Activated T-cell treated with anti-CD3 and anti-CD28 coated beads, Interleukin-2, amount 50 U/mL, for 24 hours (primary cell): ENCODE measurements at places on chromosomes 12 and 14.

GRCh38 chr12:77800501-77800900 lies 30.2 kb upstream of the NAV3 start:
- DNase-seq = no peak

DNA sequence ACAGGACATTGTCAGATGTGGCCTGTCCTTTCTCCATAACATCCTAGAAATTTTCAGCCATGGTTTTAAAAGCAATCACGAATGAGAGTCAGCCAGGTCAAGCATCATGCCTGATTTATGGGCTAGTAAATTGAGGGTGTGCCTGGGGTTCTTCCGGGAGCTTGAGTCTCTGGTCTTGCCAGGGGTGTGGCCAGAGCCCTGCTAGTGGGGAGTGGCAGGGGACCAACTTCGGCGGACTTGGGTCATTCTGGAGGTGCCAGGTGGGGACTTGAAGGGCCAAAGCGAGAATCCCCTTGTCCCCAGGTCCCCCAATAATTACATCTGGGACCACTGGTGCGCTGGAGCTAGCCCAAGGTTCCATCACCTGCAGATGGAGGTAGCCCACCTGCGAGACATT lies 5.7 kb downstream of the OTUB2 start:
- no peak for DNase-seq

DNA sequence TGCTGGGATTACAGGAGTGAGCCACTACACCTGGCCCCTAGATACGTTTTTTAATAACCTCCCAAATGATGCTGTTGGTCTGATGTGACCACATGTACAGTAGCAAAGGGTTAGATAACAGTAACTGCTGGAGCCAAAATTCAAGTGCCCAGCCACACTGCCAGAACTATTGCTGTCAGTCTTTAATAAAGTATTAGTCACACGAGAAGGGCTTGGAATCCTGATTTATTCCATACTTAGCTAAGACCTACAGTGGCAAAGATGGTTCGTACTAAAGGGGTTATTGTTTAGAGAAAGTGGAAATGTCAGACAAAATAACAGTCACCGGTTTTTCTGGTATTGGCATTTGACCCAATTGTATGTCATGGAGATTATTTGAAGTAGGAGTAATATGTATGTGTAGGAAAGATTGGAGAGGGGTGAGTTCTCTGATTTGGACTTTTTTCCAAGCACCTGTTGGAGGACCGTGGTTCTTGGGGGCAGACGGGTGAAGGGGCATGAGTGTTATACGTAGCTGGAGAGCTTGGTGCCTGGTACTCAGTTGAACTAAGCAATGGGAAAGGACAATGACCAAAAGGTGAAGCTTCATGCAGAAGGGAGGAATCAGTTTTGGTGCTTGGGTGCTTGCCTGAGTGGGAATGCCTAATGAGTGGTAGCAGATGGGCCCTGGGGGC lies 9.7 kb downstream of the TUBA1C start:
- no peak for DNase-seq

DNA sequence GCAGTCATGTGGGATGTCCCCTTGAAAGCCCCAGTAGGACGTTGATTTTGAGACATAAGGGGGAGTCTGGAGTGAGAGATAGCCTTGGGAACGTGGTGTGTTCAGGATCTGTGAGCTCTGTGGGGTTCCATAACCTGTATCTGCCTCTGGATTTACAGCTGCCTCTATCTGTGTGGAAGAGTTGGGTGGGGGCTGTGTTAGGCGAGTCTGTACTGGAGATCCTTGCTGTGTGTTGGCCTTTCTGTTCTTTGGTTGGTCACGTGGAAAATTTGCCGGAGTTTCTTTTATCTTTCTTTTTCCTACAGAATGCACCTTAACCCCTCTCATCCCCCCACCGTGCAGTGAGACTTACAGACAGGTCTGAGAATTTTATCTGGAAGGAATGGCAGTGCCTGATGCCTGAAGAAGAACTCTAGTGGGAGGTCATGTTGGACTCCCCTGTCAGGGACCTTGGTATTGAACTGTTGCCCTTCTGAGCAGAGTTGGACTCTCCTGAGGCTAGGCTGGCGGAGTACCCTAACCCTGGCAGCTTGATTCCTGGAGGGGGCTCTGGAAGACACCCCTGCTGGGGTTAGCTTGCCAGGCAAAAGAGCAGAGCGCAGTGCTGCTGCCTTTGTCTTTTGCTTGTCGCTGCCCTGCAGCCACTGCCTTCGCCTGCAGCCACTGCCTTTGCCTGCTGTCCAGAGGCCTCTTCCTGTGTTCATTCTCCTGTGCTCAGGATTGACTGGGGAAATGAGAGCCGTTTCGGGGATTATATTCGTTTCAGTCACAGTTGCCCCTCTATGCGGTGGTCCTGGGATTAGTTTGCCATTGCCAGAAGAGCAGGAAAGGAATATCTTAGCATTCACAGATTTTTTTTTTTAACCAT lies 34.1 kb downstream of the ZNF664 start:
- no peak for DNase-seq

DNA sequence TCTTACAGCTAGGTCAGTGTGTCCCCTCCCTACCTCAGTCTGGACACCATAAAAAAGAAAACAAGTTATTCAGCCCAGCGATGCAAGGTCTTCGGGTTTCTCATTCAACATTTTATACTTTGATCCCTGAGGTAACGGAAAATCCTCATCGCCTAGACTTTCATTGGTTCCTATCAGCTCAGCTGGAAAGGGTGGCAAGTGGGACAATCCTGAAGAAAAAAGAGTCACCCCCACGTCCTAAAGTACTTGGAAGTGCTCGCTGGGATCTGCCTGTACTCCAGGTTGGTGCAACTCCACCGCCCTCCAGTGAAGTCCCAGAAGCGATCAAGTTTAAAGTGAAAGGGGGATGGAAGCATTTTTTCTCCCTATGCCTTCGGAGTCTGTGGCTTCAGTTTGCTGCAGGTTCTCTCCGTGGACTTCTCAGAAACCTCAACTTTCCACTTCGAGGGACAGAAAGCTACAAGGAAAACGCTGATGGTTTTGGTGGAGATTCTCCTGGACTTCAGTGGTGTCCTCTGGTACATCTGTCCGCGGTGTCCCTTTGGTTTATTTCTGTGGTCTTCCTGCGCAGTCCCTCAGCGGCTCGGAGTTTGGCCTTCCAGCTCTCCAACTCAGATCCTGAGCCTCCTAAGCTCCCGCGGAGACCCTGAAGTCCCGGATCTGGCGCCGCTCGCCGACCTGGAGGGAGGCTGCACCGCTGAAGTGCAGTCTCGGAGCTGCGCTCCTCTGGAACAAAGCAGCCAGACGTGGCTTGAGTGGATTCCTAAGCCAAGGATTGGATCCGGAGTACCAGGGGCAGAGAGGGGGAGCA lies 1.8 kb upstream of the LRFN5 start:
- peak; percentile 32 for DNase-seq

DNA sequence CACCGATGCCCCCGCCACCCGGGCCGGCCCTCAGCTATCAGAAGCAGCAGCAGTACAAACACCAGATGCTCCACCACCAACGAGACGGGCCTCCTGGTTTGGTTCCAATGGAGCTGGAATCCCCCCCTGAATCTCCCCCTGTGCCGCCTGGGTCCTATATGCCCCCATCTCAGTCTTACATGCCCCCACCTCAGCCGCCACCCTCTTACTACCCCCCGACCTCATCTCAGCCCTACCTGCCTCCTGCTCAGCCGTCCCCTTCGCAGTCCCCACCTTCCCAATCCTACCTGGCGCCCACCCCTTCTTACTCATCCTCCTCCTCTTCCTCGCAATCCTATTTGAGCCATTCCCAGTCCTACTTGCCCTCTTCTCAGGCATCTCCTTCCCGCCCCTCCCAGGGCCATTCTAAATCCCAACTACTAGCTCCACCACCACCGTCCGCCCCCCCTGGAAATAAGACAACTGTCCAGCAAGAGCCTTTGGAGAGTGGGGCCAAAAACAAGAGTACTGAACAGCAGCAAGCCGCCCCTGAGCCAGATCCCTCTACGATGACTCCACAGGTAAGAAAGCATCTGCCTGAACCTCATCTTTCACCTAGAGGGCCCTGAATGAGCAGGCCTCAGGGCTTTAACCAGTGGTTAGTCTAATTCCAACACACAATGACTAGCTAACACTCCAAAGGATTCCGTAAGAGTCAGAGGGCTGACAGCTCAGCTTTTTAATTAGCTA lies 851 bp downstream of the YLPM1 start:
- DNase-seq = peak; percentile 39

DNA sequence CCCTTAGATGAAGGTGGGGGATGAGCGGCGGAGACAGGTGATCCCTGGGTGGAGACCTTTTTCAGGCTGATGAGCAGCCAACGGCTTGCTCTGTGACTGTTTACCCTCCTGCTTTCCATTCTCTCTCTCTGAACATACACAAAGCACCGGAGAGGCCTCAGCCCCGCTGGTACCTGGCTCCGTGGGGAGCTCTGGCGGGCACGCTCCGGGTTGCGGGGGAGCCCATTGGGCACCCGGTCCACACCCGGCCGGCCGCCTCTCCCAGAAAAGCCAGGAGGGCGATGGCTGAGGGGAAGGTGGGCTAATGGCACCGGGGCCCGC lies 545 bp downstream of the SMARCC2 start:
- peak; percentile 67 for DNase-seq

- DNase-seq = peak; percentile 64
Observed at GRCh38 chr12:123150275-123150743, 581 bp downstream of the PITPNM2 start.

- DNase-seq = no peak
Observed at GRCh38 chr12:79393842-79394241, 296.9 kb downstream of the PAWR start.

DNA sequence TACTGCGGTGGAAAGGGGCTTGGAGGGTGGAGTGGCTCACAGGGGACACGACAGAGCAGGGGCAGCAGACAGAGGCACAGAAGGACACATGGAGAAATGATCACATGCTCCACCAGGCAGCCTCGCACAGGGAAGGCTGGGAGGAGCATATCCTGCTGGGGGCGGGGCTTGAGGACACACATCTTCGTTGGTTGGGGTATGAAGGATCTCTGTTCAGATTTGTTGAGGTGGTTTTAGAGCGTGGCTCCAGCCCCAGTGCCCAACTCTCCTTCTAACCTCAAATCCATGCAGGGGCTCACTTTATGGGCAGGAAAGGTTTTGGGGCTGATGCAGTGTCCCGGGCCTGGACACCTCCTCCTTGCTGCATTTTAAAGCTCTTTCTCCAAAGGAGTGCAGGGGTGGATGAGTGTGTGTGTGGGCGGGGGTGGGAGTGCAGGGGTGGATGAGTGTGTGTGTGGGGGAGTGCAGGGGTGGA lies 733 bp upstream of the P3H3 start:
- peak; percentile 71 for DNase-seq

DNA sequence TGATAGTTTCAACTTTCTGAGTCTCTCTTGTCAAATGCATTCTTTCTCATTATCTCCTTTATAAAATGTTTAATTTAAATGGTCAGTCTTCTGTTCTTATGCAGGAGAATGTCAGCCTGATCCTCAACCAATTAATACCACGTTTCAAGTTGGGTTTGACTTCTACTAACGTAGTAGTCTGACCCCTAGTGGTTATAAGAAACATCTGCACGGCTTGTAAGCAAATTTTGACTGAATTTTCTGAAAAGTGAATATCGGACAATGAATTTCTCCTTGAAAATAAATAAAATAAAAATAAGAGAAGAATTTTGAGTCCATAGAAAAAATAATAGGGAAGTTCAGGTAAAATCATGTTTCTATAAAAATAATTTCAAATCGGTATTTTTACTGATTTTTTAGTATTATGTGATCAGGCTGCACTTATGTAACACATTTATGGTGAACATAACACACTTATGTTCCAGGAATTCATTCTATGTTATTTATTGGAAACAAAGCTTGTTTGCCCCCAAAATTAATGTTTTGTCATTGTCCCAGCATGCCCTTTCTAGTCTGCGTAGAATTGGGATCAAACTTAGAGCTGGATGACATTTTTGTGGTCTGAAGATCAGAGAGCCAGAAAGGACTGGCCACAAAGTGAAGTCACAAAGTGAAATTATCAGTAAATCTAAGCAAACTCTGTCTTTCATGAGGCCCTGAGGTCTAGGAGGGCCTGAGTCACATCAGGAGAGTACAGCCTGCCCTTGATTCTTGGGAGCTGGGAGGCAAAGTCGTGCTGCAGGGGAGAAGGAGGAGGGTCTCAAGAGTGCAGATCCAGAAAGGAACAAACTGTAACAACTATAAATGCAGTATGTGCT lies 101.2 kb upstream of the STXBP6 start:
- no peak for DNase-seq

DNA sequence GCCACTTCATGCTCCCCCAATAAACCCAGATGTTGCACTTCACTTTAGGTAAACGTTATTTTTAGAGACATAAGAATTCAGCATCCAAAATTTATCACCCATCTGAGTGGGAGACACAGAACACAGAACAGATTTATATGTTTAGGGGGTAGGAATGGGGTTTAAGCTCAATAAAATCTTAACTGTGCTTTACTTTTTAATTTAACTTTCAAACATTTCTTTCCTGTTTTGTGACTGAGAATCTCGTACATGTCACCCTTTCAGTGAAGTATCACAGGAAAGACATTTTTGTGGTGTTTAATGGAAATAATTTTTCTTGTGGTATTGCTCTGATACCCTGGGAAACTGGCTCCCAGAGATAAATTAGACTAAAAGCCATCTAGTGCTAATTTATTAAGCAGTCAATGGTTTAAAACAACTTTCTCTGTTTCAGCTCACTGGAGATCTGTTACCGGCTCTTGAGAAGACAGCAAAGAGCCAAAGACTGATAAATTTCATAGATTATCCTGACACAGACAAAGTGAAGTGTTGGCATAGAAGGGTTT lies 148.0 kb upstream of the BMP4 start:
- no peak for DNase-seq

- no peak for DNase-seq
Observed at GRCh38 chr12:21828136-21828775, 53.8 kb upstream of the KCNJ8 start.

DNA sequence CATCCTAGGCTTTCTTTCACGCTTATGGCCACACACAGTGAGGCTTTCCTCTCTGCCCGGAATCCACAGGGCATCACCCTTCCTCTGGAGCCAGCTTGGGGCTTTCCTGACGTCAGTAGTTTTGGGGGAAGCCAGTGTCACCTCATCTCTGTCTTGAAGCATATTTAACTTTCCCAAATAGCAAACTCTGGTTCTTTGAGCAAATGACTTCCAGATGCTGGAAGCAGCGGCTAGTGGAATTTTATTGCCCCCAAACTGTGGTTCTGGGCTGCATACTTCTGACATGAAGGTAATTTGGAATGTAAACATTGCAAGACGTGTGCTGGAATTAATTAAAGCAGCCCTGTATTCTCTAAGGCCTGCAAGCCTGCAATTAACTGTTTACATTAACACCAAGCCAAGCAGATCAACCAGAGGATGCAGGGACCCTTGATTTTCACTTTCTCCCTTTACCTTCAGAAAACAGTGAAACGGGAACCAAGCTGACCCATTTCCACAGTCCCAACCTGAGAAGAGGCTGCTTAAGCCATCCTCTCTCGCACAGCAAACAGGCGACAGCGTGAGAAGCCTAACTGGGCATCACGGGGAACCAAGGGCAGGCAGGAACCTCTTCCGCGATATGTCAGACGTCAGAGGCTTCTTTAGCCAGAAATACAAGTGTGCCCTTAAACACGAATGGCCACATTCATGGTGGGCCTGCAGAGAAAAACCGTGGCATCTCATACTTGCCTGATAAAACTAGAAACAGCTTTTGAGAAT lies 258.4 kb downstream of the CACNA1C start:
- no peak for DNase-seq

DNA sequence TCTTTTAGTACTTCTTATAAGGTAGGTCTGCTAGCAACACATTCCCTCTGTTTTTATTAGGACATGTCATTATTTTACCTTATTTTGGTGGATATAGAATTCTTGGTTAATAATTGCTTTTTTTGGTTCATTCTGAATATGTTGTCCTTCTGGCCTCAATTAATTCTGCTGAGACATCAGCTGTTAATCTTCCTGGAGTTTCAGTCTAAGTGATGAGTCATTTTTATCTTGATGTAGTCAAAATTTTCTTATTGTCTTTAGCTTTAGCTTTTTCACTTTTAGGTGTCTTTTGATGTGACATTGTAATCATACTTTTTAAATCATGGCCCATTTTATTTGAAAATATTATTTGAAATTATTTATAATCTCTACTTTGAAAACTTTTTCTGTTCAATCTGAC lies 104.9 kb upstream of the PMCH start:
- DNase-seq = no peak
